ENCODE measurements at places on chromosomes 5 and 9. TPM values are rescaled to one million over a fixed set of nuclear protein-coding genes. Genes with fewer than 3 reads are reported as not detected.

- DNase-seq, result no peak
Measured at GRCh38 chr5:126456217-126456820, 33.1 kb downstream of the GRAMD2B start.

DNA sequence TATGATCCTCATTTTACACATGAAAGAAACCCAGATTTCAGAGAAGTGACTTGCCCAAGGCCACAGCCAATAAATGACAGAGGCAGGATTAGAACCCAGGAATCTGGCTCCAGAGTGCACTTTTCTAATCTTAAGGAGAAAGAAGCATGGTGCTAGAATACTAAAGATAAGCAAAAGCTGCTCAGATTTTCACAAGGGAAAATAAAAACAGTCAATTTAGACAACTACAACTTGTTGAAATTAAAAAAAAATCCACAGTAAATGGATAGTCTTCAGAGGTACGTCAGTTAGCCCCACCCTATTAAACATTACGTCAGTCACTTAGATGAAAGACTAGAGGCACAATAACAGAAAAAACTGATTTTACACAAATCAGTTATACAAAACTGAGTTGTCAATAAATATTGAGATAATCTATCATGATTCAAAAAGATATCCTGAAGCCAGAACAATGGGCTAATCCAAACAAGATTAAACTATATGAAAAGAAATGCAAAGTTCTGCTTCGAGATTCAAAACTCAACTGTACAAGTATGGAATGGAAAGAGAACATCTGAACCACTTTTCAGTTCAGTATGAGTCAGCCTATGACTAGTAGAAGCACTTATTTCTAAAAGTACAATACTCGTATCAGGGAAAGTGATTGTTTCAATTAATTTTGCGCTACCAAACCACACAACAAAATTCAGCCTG is 9.3 kb downstream of the TMEM245 start:
- DNase-seq, result peak; percentile 73

DNA sequence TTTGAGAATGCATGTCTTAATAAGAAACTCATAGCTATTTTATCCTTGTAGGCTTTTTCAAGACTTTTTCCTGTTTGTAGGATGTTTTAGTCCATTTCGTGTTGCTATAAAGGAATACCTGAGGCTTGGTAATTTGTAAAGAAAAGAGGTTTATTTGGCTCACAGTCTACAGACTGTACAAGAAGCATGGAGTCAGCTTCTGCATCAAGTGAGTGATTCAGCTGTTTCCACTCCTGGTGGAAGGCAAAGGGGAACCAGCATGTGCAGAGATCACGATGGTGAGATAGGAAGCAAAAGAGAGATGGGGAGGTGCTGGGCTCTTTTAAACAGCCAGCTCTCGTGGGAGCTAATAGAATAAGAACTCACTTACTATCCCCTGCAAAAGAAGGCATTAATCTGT is 177.3 kb downstream of the ALDH1A1 start:
- DNase-seq, result no peak

DNA sequence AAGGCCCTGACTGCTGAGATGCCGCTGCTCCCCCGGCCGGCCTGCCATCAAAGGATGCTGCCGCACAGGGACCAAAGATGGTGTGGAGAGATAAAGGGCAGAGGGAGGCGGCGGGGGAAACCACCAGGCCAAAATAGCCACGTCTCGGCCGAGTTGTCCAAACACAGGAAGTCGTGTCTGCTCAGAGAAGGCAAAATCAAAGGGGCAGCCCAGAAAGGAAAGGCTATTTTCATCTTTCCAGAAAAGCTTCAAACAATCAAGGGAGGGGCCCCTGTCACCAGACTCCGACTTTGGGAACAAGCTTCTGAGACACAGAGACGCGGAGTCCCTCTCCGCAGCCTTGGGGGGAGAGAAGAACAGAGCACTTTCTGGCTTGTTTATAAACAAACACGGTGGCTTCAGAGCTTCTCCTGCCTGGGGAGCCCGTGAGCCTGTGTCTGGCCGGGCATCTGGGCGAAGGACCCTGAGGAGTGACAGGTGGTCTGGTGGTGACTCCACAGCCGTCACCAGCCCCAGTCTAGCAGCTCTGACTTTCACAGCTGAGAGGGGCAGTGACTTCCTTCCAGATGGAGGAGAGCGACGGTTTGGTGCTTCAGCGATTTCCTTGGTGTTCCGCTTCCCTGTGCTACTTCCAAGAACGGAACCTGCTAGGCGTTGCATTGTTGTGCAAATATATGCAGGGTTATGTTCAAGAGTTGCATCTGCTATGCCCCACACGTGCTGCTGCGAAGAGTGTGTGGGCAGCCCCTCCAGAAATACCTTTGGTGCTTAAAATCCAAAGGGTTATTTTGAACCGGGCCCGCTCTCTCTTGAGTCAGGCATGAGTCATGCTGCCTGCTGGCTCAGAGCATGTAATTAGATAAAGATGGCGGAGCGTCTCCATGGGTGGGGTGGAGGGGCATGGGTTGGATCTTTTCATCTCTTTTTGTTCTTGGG is 24.0 kb downstream of the ADAMTSL2 start:
- peak; percentile 77 for DNase-seq

DNA sequence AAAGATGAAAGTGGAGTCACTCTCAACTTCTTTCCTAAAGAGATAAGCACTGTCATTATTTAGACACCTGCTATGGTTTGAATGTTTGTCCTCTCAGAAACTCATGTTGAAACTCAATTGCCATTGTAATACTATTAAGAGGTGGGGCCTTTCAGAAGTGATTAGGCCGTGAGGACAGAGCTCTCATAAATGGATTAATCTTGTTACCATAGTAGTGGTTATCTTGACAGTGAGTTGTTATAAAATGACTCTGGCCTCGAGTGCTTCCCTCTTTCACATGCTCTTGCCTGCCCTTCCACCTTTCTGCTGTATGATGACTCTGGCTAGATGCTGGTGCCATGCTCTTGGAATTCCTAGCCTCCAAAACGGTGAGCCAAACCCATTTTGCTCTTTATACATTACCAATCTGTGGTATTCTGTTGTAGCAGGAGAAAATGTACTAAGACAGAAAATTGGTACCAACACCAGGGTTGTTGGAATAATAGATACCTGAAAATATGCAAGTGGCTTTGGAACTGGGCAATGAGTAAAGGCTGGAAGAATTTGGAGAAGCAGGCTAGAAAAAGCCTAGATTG is 38.0 kb downstream of the GDA start:
- DNase-seq, result no peak

DNA sequence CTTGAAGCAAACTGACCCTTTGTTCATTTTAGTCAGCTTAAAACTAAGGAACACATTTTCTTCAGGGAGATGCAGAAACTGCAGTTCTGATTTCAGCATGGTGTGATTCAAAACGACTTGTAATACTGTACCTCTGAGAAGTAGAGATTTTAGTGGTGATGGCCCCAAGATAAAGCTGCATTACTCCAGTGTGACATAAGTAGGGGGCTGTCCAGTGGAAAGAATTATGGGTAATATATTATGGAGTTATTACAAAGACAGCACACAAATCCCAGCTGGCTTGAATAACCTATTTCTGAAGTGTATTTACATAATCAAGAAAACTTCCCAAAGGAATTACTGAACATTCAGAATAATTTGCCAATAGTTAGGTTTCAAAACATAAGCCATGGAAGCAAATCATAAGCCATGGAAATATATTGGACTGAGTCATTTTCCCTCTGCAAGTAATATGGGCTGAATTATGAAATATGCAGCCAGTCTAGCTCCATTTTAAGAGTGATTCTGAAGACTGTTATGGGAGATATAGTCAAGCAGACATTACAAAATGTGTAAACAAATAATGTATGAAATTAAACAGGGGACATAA is 133.7 kb upstream of the FBXL17 start:
- no peak for DNase-seq

GRCh38 chr9:2634153-2634552 is 12.6 kb downstream of the VLDLR start:
- no peak for DNase-seq

- DNase-seq, result no peak
Measured at GRCh38 chr5:161138751-161139455, 286.9 kb upstream of the ATP10B start.

Gene MARCOL
- total RNA-seq, result not detected

Gene OTP
- total RNA-seq, result not detected

Gene PCDHGA9
- 4.1 TPM for total RNA-seq

Gene SPARC
- 5,653 TPM for total RNA-seq
